ENCODE measurements at places on chromosomes 5 and 9.

DNA sequence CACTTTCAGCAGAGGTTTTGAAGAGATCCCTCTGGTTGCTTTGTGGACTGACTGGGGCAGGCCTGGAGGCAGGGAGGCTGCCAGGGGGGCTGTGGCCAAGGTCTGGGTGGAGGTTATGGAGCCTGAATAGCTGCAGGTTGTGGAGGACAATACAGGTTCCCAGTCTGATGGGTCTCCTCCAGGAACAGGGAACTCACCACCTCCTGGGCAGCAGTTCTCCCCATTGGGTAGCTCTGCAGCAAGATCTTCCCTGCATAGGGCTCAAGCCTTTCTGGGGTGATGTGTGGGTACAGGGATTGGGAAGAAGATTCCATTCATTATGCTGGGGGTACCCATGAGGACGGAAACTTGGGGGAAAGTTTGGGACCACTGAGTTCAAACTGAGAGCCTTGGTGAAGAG, 6.8 kb downstream of the AQP3 start:
- DNase-seq, result no peak

DNA sequence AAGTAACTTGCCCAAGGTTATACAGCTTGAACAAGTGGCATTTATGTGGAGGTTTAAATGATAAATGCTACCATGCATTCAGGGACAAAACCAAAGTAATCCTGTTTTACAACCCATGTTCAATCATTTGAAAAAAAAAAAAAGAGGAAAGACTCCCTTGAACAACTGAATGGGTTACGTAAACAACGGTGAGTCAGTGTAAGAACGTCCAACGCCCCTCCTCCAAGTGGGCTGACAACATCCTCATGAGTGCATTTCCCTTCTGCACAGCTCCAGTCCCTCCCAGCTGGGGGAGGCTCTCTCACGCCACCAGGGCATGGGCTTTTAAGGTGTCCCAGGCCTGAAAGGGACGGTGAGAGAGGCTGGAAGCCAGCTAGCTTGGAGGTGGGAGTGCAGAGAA, 90.0 kb downstream of the PRRT1B start:
- no peak for DNase-seq

DNA sequence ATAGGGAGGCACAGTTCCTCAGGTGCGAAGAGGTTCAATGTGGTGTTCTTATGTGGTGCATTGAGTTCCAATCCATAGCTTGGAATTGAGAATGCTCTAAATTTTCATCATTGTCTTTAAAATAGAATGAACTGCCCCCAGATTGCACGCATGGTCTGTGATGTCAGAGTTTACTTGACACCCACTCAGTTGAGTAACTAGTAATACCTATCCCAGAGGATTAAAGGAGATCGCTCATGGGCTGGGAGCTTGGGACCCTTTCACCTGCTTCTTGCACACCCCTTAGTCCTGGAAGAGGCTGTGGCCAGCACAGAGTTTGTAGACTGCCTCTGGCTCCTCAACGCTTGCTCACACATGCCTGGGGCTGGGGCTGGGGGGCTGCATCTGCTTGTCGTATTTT, 95.1 kb upstream of the OTULINL start:
- DNase-seq, result no peak

GRCh38 chr5:168985454-168985853, 315.5 kb downstream of the SLIT3 start:
- DNase-seq, result no peak

GRCh38 chr5:32098291-32098690, 75.8 kb downstream of the GOLPH3 start:
- no peak for DNase-seq

Data from NCI-H1048 (cell line).